Activated CD8-positive, alpha-beta memory T cell treated with anti-CD3 and anti-CD28 coated beads, Interleukin-2, amount 50 U/mL, for 4 hours (primary cell): ENCODE measurements at places on chromosomes 3 and 15.

- DNase-seq, result no peak
Measured at GRCh38 chr3:77321646-77322045, 281.7 kb downstream of the ROBO2 start.

DNA sequence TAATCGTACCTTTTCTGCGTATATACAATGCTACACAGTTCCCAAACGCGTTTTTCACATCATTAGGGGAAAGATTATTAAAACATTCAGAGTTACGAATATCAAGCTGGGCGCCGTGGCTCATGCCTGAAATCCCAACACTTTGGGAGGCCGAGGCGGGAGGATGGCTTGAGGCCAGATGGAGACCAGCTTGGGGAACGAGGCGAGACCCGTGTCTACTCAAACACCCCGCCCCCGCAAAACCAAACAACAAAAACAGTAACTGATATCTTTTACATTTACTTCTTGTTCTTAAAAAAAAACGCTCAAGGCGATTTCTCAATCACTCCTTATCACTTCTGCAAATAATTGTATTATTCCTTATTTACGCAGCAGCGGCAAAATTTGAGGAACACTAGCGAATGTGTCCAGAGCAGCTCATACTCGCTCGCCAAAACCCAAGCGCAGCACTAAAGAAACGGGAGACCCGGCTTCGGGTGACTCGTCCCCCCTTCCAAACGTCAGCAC is 1.2 kb downstream of the ZBTB11 start:
- no peak for DNase-seq

DNA sequence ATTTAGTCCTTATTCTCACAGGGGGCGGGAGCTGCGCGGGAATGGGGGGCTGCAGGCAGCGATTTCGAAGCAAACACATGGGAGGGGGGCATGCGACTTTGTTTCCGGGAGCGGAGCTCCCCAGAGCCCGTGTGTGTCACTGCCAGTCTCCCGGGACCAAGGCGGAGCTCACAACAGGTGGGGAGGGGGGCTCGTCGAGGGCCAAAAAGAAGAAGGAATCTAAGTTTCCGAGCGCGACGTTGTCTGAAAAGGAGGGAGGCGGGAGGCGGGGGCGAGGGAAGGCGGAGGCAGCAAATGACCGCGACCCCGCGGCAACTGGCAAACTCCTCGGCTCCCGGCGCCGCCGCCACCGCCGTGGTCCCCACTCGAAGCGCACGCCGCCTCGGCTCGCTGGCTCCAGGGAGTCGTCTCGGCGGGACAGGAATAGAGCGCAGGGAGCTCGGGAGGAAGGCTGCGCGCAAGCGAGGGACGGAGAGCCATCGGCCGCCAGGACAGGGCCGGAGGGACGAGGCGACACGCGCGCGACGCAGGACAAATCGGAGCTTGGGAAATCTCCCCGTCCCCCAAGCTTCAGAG is 1.4 kb downstream of the FOXP1 start:
- DNase-seq, result peak; percentile 52

GRCh38 chr3:9168241-9168741 is 81.2 kb downstream of the SRGAP3 start:
- no peak for DNase-seq

DNA sequence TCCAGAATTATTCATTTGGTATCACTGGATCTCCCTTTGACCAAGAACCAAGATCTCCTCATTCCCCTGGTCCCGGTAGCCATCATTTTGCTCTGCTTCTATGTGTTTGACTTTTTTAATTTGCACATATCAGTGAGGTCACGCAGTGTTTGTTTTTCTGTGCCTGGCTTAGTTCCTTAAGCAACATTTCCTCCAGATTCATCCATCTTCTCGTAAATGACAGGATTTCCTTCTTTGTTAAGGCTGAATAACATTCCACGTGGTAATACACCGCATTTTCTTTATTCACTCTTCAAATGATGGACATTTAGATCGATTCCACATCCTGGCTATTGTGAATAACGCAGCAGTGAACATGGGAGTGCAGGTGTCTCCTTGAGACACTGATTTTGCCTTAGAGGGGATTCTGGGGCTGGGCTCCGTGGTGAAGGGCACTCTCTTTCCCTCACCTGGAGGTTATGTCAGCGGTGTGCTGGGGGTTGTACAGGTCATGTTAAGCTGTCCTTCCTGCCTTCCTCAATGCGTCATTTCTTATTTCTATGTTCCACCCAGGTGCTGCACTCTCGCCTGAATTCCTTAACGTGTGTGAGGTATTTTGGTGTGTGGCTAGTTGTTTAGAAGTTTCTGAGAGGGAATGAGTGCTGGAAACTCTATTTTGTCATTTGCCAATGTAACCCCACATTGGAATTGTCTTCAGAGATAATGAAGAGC is 212.2 kb downstream of the LPP start:
- DNase-seq, result no peak

DNA sequence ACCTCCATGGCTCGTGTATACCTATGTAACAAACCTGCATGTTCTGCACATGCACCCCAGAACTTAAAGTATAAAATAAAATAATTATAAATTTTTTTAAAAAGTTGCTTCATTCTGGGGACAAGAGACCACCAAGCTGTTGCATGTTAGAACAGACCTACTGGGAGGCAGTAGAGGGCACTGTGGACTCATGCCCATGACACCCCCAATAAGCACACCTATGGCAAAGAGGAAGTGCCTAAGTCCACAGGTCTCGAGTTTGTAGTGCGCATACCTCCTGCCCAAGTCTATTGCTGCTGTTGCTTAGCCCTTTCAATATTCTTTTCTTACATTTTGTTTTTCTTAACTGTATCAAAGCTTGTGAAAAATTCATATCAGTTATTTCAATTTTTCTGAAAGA is 267.9 kb upstream of the THBS1 start:
- no peak for DNase-seq
